SK-N-SH (cell line): ENCODE measurements at places on chromosomes 12 and 14. TPM values are rescaled to one million over a fixed set of nuclear protein-coding genes. Genes with fewer than 3 reads are reported as not detected.

The INHBC gene
- 0.08 and 0.10 TPM in 2 replicates for polyA plus RNA-seq

- no peak for DNase-seq
Observed at GRCh38 chr14:24316597-24316950, 5.3 kb downstream of the LTB4R start.

GRCh38 chr14:73633116-73634010, 11.4 kb upstream of the DNAL1 start:
- DNase-seq: peak; percentile 82

The NANOG gene
- polyA plus RNA-seq: not detected in 2 replicates

The GOLGA3 gene
- polyA plus RNA-seq: 16.9 and 18.0 TPM in 2 replicates

The COPS7A gene
- 191 and 231 TPM in 2 replicates for polyA plus RNA-seq

The KRT74 gene
- not detected in 2 replicates for polyA plus RNA-seq

DNA sequence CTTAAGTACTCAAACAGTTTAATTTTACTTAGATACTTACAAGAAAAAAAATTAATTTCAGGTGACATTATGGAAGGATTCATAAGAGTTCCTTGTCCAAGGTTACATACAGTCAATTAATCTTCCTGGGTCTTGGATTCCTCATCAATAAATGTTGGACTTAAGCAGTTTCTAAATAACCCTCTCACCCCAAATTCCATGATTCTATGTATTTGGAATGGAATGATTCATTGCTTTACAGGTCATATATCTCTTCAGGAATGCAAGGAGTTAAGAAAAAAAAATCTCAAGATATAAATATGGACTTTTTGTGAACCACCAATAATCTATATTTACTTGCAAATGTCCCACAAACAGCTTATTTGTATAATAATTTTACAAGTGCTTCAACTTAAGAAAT, 84.2 kb upstream of the BMP4 start:
- DNase-seq: no peak

The ACOT4 gene
- polyA plus RNA-seq: 0.12 and 0.13 TPM in 2 replicates

- no peak for DNase-seq
Observed at GRCh38 chr12:43878050-43878449, 42.2 kb downstream of the TMEM117 start.

The DBX2 gene
- polyA plus RNA-seq: not detected in 2 replicates

The BIN2 gene
- polyA plus RNA-seq: not detected in 2 replicates

The KRT6C gene
- polyA plus RNA-seq: not detected in 2 replicates

DNA sequence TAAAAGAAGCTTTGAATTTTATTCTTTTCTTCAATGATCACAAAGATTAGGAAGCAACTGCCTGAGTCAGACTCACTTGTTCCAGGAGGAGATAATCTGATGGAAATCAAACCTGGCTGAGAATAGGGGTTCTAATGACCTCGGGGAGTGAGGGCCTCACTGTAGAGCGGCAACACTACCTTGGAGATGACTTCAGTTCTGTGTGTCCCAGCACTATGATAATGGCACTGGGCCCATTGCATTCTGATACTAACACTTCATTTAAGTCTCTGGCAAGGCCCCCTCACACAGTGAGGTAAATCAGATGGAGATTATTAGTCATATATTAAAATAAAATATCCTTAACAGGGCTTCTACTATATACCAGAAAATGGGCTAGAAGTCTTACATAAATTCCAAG, 233.3 kb upstream of the EGLN3 start:
- no peak for DNase-seq

DNA sequence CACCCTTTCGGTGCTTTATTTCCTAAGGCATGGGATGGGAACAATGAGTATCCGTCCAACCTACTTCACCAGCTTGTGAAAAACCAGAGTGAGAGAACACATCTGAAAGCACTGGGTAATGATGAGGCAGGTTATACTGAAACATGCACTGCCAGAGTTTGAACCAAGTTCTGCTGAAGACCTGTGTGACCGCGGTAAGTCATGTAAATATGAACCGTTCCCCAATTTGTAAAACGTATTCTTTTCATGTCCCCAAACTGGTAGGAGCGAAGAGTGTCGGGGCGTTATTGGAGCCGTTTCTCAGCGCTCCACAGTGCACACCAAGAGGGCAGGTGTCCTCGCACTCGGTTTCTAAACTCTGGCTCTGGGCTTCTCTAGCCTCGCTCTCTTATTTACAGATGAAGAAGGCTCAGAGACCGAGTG, 788 bp upstream of the NGDN start:
- DNase-seq: no peak

DNA sequence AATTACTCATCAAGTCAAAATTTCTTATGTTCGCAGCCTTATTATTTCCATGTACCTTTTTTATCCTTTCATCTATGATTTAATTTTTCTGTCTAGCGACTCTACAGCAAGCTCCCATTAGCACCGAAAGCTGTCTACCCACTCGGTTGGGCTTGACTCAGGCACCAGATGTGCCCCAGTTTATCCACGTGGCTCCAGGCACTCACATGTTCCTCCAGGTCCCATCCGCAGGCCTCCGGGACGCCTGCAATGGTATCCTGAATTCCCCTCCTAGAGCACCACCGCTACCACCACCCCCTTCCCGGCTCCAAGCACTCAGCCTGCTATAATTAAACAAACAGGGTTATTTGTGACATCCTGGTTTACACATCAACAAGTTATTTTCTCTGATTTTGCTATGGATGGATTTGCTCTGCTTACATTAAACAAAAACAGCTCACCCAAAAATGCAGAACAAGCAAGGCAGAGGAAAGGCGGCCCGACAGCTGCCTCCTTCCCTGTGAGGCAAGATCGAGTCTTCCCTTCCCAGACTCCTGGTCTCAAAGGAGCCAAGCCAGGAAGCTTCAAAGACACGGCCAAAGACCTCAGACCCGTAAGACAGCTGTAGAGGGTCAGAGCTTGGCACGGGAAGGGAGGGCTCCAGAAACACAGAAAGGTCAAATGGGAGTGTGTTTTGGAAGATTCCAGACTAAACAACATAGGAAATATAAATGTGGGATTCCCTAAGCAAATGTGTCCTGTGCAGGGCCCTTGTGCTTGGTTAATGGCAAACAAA, 253.8 kb downstream of the TTC8 start:
- peak; percentile 13 for DNase-seq

GRCh38 chr12:105921872-105922669, 216.7 kb downstream of the NUAK1 start:
- no peak for DNase-seq

DNA sequence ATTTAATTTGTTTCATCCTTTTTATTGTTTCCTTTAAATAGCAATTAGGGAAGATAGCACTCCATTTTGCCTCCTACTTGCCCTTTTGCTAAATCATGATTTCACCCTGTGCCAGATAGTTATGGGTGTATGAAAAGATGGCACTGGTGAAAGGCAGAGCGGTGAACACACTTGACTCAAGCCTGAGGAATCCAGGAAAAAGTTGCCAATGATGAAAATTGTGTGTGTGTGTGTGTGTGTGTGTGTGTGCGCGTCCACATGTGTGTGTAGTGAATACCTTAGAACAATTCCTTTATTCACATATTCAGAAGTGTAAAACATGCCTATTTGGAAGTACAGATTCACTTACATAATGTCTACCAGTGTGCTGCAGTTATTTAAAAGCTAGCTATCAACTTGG, 123.8 kb downstream of the PTCSC3 start:
- DNase-seq: no peak

- DNase-seq: no peak
Observed at GRCh38 chr14:96376093-96376492, 12.8 kb downstream of the GSKIP start.

The KRT72 gene
- polyA plus RNA-seq: not detected in 2 replicates

The LTBR gene
- polyA plus RNA-seq: 0.10 and 0.12 TPM in 2 replicates

DNA sequence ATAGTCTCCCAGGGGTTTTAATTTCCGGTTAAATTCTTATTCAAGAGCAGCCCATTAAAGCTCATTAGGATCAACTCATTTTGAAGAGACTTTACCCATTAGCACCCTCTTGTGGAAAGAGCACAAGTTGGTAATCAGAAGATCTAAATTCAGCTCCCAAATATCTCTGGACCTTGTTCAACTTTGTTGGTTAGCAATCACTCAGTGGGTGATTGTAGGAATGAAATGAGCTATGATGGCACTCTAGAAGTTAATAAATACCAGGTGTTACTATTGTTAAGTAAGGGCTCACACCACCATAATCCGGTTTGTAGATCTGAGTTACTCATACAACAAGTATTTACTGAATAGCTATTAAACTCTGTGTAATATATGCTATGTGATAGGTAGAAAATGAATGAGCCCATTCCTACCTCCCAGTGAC, 42.9 kb downstream of the TRIP11 start:
- DNase-seq: peak; percentile 19

DNA sequence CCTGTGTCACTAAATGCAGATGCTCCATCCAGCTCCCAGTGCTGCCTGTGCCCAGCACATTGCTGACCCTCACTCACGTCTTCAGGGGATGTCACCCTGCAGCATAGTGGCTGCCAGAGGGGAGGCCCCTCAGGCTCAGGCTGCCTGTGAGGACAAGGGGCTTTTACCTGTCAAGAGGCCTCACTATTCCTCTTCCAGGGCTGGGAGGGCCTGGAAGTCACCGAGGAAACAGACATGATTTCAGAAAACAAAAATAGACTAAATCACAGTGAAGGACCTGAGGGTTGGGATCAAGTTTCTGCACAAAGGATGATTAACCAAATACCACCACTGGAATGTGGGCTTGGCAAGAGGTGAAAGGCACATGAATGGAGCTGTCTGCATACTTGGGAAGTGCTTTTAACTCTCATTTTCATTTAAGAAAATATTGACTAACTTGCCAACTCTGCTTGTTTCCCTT, 1202.3 kb downstream of the BCL11B start:
- DNase-seq: no peak

The ARHGEF25 gene
- 48.1 and 51.6 TPM in 2 replicates for polyA plus RNA-seq

The APPL2 gene
- polyA plus RNA-seq: 59.2 and 65.9 TPM in 2 replicates

The AKT1 gene
- 185 and 198 TPM in 2 replicates for polyA plus RNA-seq

DNA sequence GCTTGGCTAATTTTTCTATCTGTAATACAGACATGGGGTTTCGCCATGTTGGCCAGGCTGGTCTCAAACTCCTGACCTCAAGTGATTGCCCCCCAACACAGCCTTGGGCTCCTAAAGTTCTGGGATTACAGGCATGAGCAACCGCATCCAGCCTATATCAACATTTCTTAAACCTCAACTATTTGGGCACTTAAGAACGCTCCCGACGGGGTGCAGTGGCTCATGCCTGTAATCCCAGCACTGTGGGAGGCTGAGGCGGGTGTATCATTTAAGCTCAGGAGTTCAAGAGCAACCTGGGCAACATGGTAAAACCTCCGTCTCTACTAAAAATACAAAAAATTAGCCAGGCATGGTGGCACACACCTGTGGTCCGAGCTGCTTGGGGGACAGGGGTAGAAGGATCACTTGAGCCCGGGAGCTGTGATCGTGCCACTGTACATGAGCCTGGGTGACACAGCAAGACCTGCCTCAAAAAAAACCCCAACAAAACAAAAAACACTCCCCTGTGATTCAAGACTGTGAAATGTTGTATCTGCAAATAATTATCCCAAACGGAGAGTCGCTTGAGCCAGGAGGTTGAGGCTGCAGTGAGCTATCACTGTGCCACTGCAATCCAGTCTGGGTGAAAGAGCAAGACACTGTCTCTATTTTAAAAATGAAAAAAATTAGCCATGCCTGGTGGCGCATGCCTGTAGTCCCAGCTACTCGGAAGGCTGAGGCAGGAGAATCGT, 21.5 kb downstream of the PPTC7 start:
- DNase-seq: no peak

DNA sequence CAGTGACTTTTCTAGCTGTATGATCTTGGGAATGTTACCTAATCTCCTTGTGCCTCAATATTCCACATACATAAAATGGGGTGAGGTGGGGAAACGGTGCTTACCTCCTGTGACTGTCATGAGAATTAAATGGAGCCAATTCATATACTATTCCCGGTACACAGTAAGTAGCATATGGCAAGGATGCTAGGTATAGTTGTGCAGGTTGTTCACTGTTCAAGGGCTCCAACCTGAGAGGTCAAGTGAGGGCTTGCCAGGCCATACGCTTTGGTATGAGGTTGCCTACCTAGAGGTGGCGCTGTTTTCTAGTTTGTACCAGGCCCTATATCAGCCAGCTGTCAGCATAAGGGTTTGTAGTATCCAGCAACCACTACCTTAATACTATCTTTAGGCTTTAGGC, 3.6 kb upstream of the BATF start:
- DNase-seq: no peak

The SYNDIG1L gene
- polyA plus RNA-seq: not detected in 2 replicates

GRCh38 chr14:91140672-91141071, 26.8 kb downstream of the DGLUCY start:
- DNase-seq: peak; percentile 40

GRCh38 chr14:101992708-101993107, 28.3 kb downstream of the DYNC1H1 start:
- no peak for DNase-seq

The OAS1 gene
- 1.1 and 1.3 TPM in 2 replicates for polyA plus RNA-seq

GRCh38 chr12:54592316-54592715, 3.9 kb upstream of the PPP1R1A start:
- DNase-seq: no peak

GRCh38 chr12:85440271-85440670, 160.3 kb downstream of the ALX1 start:
- DNase-seq: no peak

DNA sequence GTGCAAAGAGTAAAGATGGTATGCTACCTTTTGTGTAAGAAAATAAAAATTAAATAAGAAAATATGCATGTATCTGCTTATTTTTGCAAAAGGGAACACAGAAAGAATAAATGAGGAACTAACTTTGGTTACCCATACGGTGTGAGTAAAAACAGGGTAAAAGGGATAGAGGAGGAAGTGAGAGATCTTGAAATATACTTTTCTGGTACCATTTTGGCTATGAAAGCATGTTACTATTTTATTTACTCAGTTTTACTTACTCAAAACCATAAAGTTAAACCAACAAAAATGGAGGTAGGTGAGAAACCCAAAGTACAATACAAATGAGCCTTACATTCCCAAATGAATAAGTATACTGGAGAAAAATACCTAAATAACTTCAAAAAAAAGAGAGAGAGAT, 122.0 kb upstream of the EGLN3 start:
- no peak for DNase-seq

- DNase-seq: no peak
Observed at GRCh38 chr12:132052196-132052932, 91.8 kb downstream of the DDX51 start.

GRCh38 chr12:109443794-109444193, 33.3 kb downstream of the KCTD10 start:
- DNase-seq: no peak

The SDR9C7 gene
- polyA plus RNA-seq: not detected in 2 replicates

- DNase-seq: no peak
Observed at GRCh38 chr14:80781972-80782367, 159.6 kb downstream of the CEP128 start.
